ENCODE measurements at places on chromosomes 12 and 14.

- no peak for DNase-seq
Observed at GRCh38 chr14:74508844-74509428, 15.4 kb downstream of the ISCA2 start.

GRCh38 chr14:93824518-93825234 lies 36.4 kb upstream of the PRIMA1 start:
- no peak for DNase-seq

DNA sequence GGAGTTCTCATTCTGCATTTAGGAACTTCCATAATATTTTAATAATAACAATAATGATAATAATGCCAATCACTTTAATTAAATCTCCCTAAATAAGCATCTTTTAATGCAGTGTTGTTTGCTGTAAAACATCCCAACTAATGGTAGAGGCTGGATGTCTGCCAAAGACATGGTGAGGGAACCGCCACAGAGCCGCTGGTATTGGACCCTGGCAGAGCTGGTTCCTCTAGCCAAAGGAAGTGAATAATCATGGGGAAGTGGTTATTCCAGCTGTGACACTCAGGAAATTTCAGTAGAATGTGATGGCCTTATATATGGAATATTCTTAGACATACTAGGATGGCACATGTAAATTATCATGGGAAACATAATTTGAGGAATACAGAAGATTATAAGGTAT lies 483.3 kb downstream of the ZFP36L1 start:
- peak; percentile 83 for DNase-seq

- no peak for DNase-seq
Observed at GRCh38 chr14:59022144-59022543, 166.3 kb upstream of the DAAM1 start.

DNA sequence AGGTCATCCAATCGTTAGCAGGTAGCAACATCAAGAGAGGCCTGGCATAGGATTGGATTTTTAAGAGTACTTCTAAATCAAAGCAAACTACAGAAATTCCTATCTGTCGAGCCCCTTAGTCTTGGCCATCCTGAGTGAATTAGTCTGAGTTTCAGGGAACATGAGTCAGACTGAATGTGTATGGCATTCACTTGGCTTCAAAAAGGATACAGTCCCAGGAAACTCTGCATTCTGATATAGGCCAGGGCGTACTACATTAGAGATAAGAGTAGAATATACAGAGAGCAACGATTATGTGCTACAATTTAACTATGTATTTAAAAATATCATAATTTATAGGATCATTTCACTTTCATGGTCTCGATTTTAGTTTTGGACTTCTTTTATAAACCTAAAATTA lies 242.2 kb downstream of the SOX5 start:
- peak; percentile 1 for DNase-seq

DNA sequence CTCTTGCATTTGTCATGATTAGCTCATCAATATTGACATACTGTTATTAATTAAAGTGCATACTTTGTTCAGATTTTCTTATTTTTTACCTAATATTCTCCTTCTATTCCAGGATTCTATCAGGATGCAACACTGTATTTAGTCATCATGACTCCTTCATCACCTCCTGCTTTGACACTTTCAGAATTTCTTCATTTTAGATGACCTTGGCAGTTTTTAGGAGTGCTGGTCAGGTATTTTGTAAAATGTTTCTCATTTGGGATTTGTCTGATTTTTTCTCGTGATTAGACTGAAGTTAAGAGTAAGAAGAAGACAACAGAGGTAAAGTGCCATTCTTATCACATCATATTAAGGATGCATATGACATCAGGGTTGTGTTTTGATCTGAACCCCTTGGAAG lies 167.0 kb upstream of the FOXG1 start:
- no peak for DNase-seq

GRCh38 chr14:89251061-89251460 lies 166.0 kb downstream of the FOXN3 start:
- DNase-seq, result peak; percentile 10

DNA sequence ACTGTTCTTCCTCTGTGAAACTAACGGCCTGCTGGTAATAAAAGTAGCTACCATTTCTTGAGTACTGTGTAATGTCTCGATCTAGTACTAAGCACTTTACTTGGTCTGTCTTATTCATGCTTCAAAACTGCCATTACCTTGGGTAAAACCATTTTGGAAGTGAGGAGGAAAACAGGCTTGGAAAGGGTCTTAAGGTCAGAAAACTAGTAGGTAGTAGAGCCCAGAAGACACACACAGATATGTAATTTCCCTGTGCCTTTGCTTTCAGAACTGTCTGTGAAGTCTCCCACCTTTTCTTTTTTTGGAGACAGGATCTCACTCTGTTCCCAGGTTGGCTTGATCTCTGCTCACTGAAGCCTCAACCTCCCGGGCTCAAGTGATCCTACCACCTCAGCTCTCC lies 3.4 kb upstream of the DDX55 start:
- no peak for DNase-seq

DNA sequence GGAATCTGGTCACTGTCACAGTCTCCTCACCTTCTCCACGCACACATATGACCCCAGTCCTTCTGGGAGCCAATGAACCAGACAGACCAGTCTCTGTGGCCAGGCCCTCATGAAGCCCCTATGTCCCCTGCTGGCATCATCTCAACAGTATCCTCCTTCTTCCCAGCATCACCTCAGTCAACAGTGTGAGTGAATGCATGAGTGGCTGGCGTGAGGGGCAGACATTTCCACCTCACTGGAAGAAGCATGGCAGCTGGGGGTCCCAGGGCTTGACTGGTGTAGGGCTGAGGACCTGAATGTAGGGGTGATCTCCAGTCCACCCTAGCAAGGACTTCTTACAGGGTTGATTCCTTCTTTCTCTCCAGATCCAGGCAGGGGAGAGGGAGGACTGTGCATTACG lies 1.8 kb downstream of the MAP3K12 start:
- DNase-seq, result no peak

- DNase-seq, result no peak
Observed at GRCh38 chr12:68069275-68069674, 80.0 kb downstream of the IFNG-AS1 start.

DNA sequence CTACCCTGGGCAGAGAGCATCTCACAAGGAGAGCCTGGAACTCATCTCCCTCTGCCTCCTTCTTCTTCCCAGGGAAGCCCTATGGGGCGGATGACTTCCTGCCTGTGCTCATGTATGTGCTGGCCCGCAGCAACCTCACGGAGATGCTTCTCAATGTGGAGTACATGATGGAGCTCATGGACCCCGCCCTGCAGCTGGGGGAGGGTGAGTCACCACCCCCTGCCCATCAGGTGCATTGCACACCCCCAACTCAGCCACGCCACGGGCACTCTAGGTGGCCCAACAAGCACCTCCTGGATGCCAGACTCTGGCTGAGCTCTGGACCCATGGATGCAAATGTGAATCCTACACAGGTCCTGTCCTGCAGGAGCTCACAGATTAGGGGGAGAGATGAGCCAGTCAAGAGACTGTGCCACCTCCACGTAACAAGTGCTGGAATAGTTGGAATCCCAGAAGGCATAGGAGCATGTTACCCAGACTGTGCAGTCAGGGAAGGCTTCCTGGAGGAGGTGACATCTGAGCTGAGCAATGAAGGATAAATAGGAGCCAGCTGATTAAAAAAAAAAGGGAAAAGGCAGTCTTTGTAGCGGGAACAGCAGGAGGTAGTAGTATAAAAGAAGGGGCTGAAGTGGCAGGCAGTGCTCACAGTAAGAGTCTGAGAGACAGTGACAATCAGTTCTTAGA lies 71.9 kb downstream of the LGMN start:
- DNase-seq, result no peak

- DNase-seq, result no peak
Observed at GRCh38 chr14:94143239-94143638, 13.8 kb upstream of the IFI27L2 start.

- no peak for DNase-seq
Observed at GRCh38 chr12:5944688-5945070, 380 bp downstream of the ANO2 start.

- DNase-seq, result no peak
Observed at GRCh38 chr12:132665149-132665491, 22.0 kb downstream of the POLE start.

- no peak for DNase-seq
Observed at GRCh38 chr12:68276402-68276930, 23.1 kb upstream of the IL22 start.

- DNase-seq, result no peak
Observed at GRCh38 chr12:19312637-19313036, 126.7 kb upstream of the AEBP2 start.

- no peak for DNase-seq
Observed at GRCh38 chr14:35973770-35974169, 147.6 kb downstream of the BRMS1L start.

GRCh38 chr12:120394483-120395367 lies 25.8 kb upstream of the MSI1 start:
- no peak for DNase-seq

- DNase-seq, result no peak
Observed at GRCh38 chr14:103551338-103551762, 11.1 kb downstream of the BAG5 start.
